Osteoblast (primary cell): ENCODE measurements at places on chromosomes 6 and 20.

- DNase-seq: no peak
Observed at GRCh38 chr20:2314759-2315439, 19.1 kb downstream of the TGM3 start.

DNA sequence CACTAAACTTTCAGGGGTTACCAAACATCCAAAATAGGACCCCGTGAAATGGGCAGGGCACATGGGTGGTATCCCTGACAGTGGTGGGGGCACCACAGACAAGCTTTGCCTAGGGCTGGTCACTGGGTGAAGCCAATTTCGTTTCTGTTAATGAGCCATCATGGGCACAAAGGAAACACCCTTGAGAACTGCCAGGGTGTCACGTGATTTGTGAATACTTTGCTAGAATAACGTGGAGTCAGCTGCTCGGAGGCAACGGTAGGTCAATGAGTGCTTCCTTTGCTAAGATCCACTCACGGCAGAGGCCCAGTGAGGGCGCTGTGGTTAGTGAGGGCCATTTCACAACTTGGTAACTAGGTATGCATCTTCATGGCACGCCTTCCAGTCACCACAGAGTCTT, 87.7 kb upstream of the AGPAT4 start:
- DNase-seq: no peak

- no peak for DNase-seq
Observed at GRCh38 chr20:18011482-18011881, 42.7 kb downstream of the MGME1 start.

GRCh38 chr20:48094196-48094749, 309.0 kb upstream of the SULF2 start:
- DNase-seq: no peak

GRCh38 chr6:118464620-118465019, 83.5 kb upstream of the PLN start:
- no peak for DNase-seq

DNA sequence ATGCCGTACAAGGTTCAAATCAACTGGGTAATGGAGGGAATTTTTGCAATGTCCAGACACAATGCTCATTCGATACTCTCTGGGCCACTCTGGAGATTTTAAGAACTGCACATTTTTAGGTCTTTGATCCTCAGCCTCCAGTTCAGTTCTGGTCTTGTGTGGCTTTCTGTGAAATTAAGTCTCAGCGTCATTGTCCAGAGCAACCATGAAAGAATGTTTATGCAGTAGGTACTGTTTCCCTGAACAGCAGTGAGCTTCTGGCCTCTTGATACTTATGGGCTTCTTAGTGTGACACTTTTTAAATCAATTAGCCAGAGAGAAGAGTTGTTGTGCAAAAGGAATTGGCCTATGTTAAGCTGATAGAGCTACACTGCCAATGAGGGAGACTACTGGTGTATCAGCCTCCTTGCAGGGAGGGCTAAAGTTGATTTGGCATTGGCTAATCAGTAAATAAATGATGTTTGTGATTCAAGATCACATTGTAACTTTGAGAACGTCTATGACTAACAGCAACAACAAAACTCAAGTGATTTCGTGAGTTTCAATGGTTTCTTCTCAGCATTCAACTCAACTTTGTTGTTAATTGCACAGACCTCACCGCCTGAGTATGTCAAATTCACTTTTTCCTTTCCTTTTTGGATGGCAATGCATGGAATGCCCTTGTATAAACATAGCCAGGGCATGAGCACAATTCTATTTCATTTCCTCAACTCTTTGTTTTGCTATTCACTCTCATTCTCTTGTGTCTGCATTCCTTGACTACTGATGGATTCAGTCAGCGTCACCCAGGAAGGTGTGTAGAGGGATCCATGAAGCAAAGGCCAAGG, 85.1 kb downstream of the GJA1 start:
- DNase-seq: peak; percentile 50

DNA sequence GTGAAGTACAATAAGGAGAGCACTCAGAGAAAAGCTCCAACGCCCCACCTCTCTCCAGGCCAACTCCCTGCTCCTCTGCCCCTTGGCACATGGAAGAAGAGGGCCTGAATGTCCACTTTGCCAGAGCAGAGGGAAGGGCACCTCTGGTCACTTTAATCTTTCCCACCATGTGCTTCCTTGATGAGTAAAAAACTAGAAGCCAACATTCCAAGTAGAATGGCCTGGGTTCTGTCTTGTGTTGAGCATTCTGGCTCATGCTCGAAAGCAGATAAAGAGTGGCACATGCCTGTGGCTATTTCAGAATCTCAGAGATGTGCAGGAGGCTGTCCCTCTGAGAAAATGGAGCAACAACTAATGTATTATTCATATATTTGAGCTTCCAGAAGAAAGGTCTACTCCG, 177.4 kb upstream of the PLN start:
- DNase-seq: no peak

GRCh38 chr20:57040466-57040865, 226.0 kb downstream of the BMP7 start:
- no peak for DNase-seq

DNA sequence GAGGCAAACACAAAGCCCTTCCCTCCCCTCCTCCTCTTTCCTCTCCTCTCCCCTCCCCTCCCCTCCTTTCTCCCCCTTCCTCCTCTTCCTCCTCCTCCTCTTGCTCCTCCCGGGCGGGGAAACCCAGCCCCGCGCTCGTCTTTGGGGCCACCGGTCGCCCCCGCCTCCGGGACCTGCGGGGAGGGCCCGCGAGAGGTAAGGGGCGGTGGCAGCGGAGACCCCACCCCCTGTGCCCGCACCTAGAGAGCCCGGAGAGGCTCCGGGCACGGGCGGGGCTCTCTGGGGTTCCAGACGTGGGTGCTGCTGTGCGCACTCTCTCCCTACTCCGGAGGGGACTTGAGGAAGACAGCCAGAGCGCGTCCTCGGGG, at the start of gene RIN2:
Gene RIN2 (plus strand): TSS at position 126 of the 368 bp plus-strand sequence. CDS start 131,344 bp downstream, outside the sequence.
- peak; percentile 92 for DNase-seq

GRCh38 chr20:1697592-1697991, 40.0 kb upstream of the SIRPG start:
- DNase-seq: no peak

GRCh38 chr6:126372626-126373025, 32.7 kb downstream of the CENPW start:
- DNase-seq: peak; percentile 32

GRCh38 chr6:83461438-83461837, 30.6 kb upstream of the ME1 start:
- no peak for DNase-seq

DNA sequence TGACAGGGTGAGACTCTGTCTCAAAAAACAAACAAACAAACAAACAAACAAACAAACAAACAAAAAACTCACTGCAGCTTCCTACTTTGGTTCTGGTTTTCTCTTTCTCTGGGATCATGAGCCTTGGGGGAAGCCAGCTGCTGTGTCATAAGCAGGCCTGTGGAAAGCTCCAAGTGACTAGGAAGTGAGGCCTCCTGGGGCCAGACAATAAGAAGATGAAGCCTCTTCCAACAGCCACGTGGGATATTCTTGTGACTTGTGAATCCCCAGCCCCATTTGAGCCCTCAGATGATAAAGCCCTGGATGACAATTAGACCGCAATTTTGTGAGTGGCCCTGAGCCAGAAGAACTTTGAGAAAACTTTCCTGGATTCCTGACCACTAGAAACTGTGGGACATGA, 11.4 kb downstream of the HLA-A start:
- no peak for DNase-seq

DNA sequence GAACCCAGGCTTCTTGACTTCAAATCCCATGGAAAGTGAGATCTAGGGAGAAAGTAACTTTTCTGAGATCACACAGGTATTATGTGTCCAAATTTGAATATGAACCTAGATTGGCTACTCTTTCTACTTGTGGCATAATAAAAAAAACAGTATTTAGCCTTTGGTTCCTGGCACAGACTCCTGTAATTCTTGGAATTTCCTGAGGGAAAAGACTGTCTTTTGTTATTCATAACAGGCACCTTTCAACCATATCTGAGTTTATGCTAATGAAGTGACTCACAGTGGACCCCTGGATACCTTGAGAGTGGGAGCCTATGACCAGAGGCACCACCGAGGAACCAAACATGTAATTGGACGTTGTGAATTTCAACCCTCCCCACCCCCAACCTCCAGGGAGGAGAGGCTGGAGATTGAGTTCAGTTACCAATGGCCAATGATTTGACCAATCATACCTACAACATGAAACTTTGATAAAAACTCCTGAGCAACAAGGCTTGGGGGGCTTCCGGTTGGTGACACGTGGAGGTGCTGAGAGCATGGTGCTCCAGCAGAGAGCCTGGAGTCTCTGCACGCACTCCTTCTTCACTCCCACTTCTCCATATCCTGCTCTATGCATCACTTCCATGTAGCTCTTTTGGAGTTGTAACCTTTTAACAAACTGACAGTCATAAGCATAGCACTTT, 48.8 kb downstream of the LAMA4 start:
- DNase-seq: no peak

DNA sequence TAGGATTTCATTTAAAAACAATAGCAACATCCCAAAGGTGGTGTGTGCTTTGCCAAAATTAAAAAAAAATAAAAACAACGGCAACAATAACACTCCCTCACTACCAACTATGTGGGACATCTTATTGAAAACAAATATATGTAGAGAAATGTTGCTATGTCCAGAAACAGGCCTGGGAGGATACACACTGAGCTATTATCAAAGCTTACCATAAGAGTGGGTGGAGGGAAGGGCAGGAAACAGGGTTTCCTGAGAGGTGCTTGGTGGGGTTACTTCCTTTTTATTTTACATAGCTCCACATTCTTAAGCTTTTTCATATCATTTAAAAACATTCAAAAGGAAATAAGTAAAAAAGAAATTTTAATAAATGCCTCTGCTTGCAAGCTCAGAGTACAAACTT, 150.0 kb upstream of the RIPOR2 start:
- DNase-seq: no peak

GRCh38 chr6:88517737-88518136, 351.6 kb upstream of the CNR1 start:
- DNase-seq: no peak

GRCh38 chr6:8556370-8557013, 121.1 kb upstream of the SLC35B3 start:
- no peak for DNase-seq

DNA sequence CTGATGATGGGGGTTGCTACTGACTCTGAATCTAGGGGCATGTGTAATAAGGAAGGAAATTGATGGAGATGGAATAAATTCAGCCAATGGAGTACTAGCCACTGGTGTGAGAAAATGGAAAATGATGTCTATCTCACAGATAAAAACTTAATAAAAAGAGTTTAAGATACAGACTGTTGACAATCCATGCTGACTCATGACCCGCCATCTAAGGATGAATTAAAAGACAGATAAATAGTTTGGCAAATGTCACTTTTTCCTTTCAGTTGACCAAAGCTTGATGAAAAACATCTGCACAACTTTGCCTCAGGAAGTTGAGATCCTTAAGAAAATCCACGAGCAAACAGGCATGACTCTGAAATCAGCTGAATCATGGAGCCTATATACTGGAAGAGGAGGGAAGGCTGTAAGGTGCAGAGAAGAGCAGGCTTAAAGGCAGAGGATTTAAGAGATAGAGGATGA, 82.6 kb upstream of the BMP5 start:
- peak; percentile 63 for DNase-seq

DNA sequence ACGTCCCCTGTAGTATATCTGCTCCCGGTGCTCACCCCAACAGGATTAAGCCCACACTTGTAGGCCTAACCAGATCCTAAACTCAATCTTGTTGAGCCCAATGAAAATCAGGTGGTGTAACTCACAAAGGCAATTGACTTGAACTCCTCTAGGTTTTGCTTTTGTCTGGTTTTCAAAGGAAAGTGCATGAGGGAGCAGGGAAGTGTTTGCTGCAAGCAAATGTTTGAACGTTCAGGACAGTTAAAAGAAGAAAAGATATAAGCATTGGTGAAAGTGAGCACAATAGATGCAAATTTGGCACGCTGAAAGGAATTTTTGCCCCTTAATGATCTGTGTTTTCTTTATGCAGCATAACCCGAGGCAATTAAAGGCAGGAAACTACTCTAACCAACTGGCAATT, 212.6 kb downstream of the PLCB1 start:
- DNase-seq: no peak

DNA sequence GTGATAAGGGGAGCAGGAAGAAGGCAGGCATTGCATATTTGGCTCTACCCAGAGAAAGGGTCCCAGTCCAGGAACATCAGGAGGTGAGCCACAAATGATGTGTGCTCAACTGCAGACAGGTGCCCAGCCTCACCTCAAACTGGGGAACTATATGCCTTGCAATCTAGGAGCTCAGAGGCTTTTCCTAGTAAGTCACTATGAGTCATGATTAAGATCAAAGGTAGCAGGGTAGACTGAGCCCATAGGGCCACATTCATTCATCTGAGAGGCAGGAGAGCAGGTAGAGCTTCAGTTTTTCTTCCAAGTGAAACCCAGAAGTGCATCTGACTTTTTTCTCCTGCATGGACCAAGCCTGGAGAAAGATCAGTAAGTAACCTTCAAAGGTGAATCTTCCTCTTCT, 31.3 kb downstream of the MARCKS start:
- DNase-seq: no peak

DNA sequence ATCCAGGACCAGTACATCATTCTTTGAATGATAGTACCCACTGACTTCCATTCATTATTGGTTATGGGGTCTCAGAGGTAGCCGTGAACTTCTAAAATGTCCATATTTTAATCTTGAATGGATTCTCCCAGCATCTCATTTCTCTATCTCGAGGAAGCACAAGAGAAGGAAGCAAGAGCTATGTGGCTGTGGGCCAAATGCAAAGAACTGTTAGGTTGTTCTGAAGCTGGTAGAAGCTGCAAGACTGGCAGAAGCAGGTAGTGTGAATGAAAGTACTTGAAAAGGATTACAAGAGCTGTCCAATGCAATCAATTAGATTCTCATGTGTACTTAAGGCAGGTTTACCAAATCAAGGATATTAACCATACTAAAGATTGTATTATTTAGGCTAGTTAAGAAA, 1131.8 kb downstream of the GRIK2 start:
- DNase-seq: no peak

DNA sequence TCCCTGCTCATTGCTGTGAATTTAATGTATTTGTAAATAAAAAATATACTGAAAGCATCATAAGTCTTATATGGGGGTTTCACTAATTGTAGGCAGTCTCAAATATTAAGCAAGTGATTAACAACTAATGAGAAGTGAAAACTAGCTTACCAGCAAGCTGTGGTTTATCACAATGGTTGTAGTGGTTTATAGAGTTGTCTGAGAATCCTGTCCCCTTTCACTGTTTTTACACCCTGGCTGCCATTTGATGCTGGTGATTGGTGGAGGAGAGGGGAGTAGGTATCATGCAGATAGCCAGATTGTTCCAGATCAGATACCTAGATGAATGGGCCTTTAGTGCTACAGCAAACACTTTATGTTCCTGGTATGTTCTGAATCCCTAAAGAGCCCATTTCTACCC, 6.0 kb downstream of the MKKS start:
- no peak for DNase-seq

- DNase-seq: no peak
Observed at GRCh38 chr20:62367633-62368391, 700 bp upstream of the LAMA5 start.

DNA sequence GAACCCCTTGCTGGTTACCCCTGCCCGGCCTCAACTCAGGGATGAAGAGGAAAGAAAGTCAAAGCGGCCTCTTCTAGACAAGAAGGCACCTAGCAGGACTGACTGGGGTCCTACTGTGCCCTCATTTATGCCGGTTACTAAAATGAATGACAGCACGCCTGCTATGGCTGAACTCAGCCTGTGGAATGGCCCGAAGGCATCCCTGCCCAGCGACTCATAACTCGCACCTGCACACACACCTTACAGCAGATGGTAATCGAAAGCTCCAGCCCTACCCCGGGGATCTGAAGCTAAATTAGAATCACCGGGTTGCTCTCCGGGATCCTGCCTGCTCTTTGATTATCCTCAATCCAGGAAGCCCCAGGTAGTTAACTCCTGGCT, 747 bp upstream of the TXNDC5 start:
- no peak for DNase-seq

- no peak for DNase-seq
Observed at GRCh38 chr20:5509803-5510202, 193.0 kb upstream of the PROKR2 start.
